ENCODE measurements at places on chromosomes 4 and X.

DNA sequence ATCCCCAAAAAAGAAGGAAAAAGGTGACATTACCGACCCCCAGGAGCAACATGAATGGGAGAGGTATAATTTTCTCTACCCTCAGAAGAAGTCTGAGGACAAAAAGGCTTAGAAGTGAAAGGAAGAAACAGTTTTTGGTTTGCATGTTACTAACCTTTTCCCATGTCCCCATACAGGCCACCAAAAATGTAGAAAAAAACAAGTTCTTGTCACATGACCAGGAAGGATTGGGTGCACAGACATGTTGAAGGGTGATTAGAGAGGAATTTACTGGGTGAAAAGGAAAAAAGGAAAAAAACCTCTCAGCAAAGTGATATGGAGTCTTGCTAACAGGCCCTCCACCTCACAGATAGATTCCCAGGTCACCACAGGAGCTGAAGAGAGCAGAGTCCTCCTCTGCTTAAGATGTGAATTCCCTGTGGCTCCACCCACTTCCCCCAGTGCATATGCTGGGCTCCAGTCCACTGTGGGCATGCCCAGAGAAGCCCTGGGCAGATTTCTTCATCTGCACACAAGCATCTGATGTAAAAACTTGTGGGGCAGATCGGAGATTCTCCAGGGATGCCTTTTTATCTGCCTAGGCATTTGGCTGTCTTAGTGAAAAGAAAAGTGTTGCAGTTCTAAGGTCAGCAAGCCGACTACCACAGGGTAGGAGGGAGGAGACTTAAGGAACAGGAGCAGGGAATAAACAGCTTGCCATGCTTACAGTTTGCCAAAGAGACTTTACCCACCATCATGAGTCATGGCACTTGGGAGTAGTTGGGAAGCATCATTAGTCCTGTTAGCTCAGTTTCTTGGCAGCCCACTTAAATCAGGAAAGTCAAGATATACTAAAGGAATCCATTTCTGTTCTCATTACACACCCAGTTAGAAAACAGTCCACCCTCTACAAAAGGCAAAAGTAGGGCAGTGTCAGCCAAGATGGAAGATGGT is 25.0 kb upstream of the PASD1 start:
- no peak for DNase-seq

DNA sequence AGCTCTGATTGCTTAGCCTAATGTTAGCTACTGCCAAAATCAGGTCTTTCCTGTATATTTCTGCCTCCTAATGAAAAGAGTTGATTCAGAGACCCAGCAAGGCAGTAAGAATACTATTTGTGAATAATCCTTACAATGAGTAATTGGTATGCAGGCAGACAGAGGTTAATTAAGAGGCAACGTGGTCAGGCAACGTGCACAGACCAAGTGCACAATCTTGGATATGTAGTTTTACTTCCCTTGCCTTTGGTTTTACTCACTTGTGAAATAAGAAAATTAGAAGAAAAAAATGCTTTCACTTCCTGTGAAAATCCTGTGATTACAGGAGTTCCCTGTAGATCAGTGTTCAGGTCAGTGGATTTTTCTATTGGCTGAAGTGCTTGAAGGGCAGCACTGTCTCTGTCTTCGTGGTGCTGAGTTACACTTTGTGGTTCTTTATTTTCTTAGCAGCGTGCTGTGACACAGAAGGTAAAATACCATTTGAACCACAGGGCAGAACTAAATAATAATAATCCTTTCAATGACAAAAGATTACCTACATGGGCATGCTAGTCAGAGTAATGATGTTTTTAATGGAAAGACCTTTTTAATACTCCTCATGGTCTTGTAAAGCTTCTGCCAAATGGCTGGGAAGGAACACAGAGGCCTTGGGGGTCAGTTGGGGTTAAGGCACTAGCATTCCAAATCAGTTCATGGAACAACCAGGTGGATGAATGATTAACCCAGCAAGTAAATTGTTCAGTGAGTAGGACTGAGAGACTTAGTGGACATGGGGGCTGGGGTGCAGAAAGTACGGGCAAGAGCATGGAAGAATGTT is 430.9 kb downstream of the MAPK10 start:
- no peak for DNase-seq

DNA sequence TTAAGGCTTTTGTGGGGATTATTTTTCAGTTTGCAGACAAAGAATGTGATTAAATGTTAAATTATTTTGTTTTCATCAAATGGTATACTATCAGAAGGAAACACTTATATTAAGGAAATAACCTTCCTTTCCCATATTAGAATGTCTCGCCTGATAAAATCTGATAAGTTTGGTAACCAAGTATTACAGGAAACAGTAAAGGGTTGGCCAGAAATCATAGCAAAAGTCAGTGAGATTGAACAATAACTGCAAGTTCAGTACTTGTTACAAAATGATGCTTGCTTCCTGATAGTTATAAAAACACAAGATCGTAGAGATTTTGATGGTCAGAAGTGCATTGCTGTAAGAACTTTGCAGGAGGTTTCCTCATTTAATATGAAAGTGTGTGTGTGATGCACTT is 40.5 kb downstream of the FABP2 start:
- DNase-seq: no peak

- no peak for DNase-seq
Observed at GRCh38 chr4:188032170-188032569, 36.6 kb downstream of the ZFP42 start.

DNA sequence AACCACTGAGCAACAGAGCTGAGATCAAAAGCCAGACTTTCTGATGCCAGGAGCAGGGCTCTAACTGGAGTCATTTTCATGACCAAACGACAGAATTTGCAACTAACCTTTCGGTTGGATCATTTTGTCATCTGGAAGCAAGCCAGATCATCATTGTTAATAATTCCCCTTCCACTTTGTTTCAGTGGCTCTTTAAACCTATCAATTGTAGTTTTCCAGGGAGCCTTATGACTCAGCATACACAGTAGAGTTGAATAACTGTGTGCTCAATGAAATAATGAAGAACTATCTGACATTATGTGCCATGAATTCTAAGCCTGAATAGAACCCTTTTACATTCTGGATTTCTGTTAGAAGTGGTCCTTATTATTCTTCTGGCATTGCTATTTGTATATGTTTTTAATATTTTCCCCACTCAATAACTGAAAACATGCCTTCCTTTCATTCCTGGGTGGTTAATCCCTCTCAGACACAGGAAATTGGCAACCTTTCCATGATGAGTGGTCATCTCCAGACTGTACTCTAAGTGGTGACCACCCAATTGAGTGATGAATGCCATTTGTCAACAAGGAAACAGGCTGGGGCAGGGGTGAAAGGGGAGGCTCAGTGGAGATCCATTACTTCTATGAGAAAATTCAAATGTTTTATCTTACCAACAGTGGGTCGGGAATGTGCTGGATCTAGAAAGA is 431.8 kb downstream of the BCOR start:
- DNase-seq: no peak

DNA sequence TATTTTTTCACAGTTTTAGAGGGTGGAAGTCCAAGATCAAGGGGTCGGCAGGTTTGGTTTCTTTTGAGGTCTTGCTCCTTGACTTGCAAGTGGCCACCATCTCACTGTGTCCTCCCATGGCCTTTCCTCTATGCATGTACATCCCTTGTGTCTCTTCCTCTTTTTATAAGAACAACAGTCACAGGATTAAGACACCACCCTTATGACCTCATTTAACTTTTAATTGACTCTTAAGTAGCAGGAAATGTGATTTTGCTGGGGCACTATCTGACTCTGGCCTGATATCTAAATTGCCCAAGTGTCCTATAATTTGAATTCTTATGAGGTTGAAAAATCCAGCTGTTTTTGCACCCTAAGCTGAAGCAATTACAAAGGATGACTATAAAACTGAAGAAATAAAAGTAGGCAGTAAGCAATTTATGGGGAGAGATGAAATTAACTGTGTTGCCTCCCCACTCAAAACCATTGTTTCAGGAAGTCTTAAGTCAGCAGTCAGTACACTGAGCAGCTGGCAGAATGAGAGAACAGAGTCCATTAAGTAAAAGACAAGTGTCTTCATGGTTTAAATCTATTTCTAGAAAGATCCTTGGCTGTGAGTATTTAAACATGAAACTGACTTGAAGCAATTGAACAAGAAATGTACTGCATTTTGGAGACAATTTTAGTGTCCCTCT is 601.3 kb downstream of the SPRY1 start:
- DNase-seq: no peak

DNA sequence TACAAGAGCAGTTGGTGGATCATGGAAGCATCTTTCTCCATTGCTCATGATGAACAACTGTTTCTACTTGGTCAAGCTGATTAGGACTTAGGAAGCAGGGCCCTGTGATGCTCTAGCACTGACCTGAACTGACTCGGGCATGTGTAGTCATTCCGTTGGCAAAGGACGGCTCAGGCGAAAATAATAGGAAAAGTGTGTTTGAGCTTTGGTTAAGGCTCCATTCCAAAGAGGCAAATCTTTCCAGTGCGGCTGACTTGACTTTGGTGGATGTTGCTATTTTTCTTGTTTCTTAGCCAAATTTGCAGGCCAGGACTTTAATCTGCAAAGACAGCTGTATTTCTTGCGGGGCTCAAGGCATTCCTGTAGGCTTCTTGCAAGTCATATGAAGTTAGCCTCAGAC is 39.5 kb downstream of the ZNF518B start:
- no peak for DNase-seq

DNA sequence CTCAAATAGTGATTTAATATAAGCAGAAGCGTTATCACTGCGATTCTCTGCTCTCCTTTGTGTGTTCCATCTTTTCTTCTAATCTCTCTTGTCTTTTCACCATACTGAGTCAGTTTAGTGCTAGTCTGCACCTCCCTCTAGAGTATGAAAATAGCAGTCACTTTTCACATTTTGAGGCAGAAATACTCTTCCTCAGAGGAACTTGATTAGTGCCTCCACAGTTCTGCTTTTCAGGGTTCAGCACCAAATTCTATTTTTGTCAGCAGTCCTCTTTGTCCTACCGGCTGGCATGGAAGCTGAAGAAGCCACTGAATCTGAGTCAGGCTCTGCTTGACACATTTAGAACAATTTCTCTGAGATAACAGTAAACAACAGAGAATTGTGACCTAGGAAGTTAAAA is 49.7 kb upstream of the ANKRD17 start:
- no peak for DNase-seq

GRCh38 chr4:14853176-14853943 is 148.9 kb upstream of the CPEB2 start:
- no peak for DNase-seq

DNA sequence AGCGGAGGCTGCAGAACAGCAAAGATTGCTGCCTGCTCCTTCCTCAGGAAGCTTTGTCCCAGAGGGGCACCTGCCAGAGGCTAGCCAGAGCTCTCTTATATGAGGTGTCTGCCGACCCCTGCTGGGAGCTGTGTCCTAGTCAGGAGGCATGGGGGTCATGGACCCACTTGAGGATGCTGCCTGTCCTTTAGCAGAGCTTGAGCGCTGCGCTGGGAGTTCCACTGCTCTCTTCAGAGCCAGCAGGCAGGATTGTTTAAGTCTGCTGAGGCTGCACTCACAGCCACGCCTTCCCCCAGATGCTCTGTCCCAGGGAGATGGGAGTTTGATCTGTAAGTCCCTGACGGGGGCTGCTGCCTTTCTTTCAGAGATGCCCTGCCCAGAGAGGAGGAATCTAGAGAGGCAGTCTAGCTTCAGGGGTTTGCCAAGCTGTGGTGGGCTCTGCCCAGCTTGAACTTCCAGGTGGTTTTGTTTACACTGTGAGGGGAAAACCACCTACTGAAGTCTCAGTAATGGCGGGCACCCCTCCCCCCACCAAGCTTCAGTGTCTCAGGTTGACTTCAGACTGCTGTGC is 10.9 kb downstream of the DCK start:
- DNase-seq: no peak

GRCh38 chr4:73234712-73235111 is 23.9 kb downstream of the ANKRD17 start:
- DNase-seq: no peak

GRCh38 chrX:115068896-115069295 is 51.5 kb upstream of the IL13RA2 start:
- DNase-seq: no peak

- no peak for DNase-seq
Observed at GRCh38 chr4:84527391-84527790, 28.3 kb upstream of the NKX6-1 start.

GRCh38 chr4:142607976-142608375 is 238.1 kb downstream of the INPP4B start:
- no peak for DNase-seq

GRCh38 chrX:39731735-39732134 is 366.0 kb downstream of the BCOR start:
- no peak for DNase-seq

- no peak for DNase-seq
Observed at GRCh38 chr4:112316360-112316759, 19.2 kb downstream of the ALPK1 start.

DNA sequence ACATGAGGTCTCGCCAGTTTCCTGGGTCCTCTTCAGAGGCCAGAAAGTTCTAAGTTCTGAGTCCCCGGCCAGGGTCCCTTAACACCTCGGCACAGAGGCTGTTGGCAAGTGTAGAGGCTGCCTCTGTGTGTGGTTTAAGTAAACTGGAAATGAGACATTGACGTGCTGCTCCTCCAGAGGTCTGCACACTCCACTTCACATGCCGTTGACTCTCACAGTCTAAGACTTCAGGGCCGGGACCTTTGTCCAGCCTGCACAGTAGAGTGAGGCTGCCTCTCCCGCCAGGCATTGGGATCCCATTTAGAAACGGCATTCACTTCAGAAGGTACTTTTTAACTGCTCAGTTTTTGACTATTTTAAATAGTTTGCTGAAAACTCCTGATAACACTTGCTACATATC is 10.6 kb upstream of the TADA2B start:
- no peak for DNase-seq

All from NCI-H526 treated with DMSO at 0.1 percent for 48 hours (cell line).